ENCODE measurements at places on chromosomes 6 and 20. TPM values are rescaled to one million over a fixed set of nuclear protein-coding genes. Genes with fewer than 3 reads are reported as not detected.
A peak's percentile ranks its signal among the peaks of the same experiment; 100 is the strongest.

DNA sequence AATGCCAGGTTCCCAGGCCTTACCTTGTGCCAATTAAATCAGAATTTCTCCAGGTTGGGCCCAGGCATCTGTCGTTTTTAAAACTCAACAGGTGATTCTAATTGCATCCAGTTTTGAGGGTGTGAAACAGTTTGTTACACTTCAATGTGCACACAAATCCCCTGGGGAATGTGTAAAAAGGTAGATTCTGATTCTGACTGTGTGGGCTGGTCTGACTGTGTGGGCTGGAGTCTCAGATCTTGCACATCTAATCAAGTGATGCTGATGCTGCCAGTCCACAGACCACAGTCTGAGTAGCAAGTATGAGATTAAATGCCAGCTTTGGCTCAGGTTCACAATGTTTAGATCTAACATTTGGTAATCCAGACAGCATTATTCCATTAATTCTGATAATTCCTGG, 12.5 kb upstream of the ETV7 start:
- DNase-seq, result no peak

- no peak for DNase-seq
Observed at GRCh38 chr20:36408219-36408618, 102.1 kb downstream of the DLGAP4 start.

- DNase-seq, result no peak
Observed at GRCh38 chr6:34524499-34524898, 31.6 kb downstream of the SPDEF start.

DNA sequence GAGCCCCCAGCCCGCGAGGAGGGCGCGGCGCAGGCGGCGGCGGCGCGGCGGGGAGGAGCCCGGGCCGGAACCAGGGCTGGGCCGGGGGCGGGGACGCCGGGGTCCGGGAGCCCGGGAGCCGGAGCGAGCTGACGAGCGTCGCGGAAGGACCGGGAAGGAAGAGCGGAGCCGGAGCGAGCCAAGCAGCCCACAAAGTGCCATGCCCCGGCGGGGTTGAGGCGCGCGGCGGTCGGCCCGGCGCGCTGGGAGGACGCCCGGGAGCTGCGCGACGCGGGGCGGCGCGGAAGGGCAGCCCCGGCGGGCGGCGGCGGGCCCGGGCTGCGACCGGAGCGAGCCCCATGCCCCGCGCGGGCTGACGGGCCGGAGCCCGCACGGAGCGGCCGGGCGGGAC, 289 bp downstream of the FOXP4 start:
- no peak for DNase-seq

- no peak for DNase-seq
Observed at GRCh38 chr6:145863988-145864616, 49.5 kb upstream of the FBXO30 start.

DNA sequence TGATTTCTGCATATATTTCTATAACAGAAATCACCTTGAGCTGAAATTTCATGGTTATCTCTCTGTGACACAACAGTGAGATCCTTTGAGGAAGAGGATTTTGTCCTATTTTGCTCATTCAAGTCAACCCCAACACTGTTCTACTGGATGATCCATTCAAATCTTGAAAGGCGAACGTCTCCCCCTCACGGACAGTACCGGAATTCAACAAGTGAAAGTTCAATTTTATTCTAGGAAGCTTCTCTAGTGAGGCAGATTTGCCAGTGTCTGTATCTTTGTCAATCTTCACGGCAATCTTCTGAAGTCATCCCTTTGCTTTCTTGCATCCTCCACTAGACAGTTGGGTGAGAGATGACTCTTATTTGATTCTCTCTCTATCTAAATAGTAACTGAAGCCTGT, 91.7 kb upstream of the PDE7B start:
- DNase-seq, result no peak

DNA sequence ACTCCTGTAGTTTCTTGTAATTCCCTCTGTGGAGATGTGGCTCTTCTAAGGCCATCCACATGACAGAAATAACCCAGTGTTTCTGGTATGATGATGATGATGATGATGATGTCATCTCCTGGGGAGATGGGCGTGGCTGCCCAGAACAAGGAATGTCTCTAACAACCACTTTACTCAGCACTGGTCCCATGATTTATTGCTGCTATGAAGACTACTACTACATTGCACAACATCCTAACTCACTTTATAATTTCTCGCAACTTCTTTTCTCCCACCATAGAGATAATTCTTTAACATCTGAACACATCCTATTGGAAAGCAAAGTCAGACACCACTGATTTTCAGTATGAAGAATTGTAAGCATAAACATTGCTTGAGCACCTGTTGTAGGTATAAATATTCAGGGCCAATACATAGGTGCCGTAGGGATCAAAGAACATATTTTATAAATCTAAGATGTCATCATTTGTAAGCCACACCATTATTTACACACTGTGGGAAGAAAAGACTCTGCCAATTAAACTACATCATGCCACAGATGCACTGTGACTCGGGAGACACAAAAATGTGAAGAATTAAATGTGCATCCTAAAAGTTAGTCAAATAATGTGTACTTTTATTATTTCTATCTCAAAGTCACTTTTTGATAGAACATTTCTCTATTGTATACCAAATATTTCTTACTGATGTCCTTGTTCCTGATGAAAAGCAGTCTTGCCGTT, 6.4 kb downstream of the TPMT start:
- DNase-seq, result no peak

GRCh38 chr6:111865049-111865585, 8.1 kb downstream of the FYN start:
- DNase-seq, result no peak

GRCh38 chr6:169026175-169026574, 227.5 kb downstream of the THBS2 start:
- no peak for DNase-seq

- no peak for DNase-seq
Observed at GRCh38 chr6:46628498-46628897, 24.1 kb downstream of the CYP39A1 start.

GRCh38 chr6:148700741-148701311, 46.0 kb upstream of the UST start:
- DNase-seq, result peak; percentile 43

DNA sequence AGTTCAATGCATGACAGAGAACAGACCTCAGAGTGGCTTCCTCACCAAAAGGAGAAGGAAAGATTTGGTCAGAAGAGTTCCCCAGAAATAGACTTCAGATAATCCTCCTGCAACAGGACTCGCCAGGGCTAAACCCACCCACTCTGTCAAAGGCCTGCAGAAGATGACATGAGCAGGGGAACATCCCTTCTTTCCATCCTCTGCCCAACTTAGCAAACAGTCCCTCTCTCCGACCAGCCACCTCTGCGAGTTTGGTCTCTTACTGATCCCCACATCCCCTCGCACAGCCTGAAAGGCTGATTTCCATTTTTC, 7.5 kb downstream of the NFATC2 start:
- DNase-seq, result no peak

DNA sequence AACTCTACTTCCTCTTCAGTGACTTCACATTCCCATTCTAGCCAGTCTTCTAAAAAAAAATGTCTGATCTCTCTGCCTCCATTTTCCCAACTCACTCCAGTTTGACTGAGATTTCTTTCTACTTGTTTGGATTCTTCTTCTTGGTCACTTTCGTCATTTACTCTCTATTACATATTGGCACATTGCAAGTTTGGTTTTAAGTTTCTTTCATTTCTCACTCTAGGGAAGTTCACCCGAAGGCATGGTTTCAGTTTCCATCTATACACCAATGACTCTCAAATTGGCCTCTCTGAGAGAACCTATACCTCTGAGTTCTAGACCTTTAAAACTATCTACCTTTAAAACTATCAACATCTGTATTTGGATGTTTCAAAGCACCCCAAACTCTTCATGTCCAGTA, 51.3 kb downstream of the CD109 start:
- no peak for DNase-seq

The PRRT1 gene
- total RNA-seq, result 0.28 TPM

The PTGIS gene
- total RNA-seq, result 2.8 TPM

The RFX6 gene
- total RNA-seq, result not detected

The MUC21 gene
- total RNA-seq, result not detected

The LY6G6F gene
- not detected for total RNA-seq

The OR2B3 gene
- not detected for total RNA-seq

The NOP56 gene
- 302 TPM for total RNA-seq

The TJAP1 gene
- total RNA-seq, result 34.7 TPM

The SIRPB2 gene
- not detected for total RNA-seq

Data from activated CD4-positive, alpha-beta memory T cell treated with anti-CD3 and anti-CD28 coated beads, Interleukin-2, amount 10 ng/mL, durations not matched to agents 7 days and 5 days (primary cell).